ENCODE measurements at places on chromosomes 13 and 19.

DNA sequence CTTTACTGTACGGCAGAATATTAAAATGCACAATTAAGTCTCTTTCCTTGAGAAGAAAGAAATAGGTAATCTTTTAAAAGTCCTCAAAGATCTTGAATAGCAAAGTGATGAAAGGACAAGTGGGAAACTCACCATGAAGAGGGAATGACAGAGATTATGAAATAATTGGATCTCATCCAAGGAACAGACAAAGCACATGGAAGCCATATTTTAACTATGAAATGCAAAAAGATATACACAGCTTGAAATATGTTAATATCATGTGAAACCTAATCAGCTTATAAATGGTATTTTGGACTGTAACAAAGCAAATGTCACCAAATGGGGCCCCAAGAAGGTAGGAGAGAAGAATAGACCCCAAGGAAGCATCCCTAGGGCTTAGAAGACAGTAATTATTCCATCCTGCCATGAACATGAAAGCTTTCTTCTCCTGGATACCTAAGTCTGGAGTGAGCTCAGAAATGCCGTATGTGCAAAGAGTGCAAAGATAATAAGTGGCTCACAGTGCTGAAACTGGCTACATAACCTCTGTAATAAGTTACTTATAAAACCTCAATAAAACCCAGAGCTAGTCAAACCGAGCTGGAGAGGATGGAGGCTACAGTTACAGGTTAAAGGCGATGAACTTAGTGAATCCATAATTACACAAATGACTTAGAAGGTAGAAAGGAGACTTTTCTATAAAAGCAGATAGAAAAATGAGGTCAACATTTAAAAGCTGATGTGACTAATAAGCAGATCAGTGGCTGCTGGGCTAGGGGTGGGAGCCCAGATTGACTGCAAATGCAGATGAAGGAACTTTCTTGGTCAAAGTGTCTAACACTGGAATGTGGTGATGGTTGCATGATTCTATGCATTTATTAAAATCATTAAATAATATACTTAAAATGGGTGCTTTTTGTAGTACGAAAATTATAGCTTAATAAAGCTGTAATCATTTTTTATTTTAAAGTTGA lies 34.4 kb downstream of the DCLK1 start:
- DNase-seq, result no peak

DNA sequence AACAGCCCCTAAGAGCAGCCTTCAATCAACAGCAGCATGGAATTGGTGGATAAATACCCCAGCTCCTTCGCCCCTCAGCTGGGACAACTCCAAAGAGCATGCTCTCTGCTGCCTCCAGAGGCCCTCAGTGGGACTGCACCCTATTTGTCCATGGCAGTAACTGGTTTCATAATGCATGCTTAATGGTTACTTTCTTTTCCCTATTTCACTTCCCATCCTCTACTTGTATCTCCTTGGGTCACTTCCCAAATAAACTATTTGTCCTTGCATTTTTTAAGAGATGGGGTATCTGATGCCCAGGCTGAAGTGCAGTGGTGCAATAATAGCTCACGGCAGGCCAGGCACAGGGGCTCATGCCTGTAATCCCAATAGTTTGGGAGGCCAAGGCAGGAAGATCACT lies 13.5 kb upstream of the TPM4 start:
- DNase-seq, result no peak

- DNase-seq, result no peak
Measured at GRCh38 chr19:11041966-11042627, 47.2 kb upstream of the LDLR start.

- no peak for DNase-seq
Measured at GRCh38 chr19:51030631-51031030, 4.2 kb downstream of the KLK12 start.

- DNase-seq, result no peak
Measured at GRCh38 chr13:64314331-64314730, 2898.7 kb upstream of the PCDH20 start.

GRCh38 chr19:13014101-13014920 lies 19.0 kb downstream of the NFIX start:
- DNase-seq, result no peak

DNA sequence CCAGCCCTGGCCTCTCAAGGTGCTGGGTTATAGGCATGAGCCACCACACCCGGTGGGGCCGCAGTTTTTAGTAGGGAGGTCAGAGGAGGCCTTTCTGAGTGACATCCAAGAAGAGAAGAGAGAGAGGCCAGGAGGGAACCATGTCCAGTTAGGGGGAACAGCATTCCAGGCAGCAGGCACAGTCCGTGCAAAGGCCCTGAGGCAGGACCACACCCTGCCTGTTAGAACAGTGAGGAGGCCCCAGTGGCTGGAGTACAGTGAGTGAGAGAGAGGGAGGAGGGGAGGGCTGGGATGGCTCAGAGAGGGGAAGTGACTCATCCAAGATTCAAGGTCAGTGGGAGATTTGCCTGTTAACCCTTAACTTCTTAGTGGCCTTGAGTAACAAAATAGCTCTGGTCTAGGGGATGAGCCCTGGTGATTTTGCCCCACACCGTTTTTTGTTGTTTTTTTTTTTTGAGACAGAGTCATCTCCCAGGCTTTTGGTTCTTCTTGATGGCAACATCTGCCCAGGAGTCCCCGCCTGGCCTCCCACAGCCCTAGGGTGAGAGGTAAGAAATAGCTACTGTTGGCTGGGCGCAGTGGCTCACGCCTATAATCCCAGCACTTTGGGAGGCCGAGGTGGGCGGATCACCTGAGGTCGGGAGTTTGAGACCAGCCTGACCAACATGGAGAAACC lies 2.7 kb upstream of the PLIN3 start:
- DNase-seq, result no peak

DNA sequence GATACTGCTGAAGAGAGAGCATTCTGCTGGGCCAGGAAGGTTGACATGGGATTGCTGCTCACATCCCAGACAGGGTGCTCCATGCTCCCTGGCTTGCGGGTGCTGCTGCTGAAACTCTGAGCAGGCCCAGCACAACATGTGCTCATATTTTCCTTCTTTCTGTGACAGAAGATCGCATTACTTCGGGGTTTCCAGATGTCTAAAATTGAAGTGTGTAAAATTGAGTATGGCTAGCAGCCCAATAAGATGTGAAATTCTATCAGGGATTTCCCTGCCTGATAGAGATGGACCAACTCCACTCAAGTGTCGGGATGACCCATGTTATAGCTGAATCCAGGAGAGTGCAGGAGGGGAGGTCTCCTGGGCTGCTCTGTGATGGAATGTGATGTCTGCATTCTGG lies 55.6 kb upstream of the KL start:
- DNase-seq, result no peak

- DNase-seq, result no peak
Measured at GRCh38 chr13:49388091-49388635, 55.7 kb downstream of the CAB39L start.

- DNase-seq, result no peak
Measured at GRCh38 chr19:35400773-35401100, 29.9 kb downstream of the GPR42 start.

- peak; percentile 51 for DNase-seq
Measured at GRCh38 chr13:95201814-95202651, 99.2 kb downstream of the ABCC4 start.

GRCh38 chr19:19256072-19256969 lies 16.8 kb downstream of the TM6SF2 start:
- DNase-seq, result peak; percentile 56

GRCh38 chr19:56537442-56537841 lies 1.3 kb upstream of the ZFP28 start:
- DNase-seq, result no peak

DNA sequence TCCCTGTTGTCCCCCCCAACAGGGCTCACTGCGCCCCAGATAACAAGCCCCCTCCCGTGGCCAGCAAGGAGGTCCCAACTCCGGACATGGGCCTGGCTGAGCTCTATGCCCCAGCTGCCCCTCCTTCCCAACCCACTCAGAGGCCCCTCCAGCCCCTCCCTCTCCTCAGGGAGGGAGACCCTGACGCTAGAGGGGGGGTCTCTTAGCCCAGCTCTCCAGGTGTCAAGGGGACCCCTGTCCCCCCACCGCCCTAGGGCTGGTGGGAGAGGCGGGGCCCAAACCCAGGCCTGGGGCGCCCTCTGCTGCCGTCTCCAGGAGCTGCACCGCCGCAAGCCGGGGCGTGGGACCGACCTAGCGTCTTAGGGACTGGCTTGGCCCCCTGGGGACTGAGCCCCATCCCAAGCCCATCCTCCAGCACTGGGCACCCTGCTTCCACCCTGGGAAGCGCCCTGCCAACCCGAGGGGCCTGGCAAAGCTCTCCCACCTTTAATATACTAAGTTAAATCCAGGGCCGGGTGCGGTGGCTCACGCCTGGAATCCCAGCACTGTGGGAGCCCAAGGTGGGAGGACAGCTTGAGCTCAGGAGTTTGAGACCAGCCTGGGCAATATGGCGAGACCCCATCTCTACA lies 1.4 kb downstream of the GRIN3B start:
- peak; percentile 65 for DNase-seq

DNA sequence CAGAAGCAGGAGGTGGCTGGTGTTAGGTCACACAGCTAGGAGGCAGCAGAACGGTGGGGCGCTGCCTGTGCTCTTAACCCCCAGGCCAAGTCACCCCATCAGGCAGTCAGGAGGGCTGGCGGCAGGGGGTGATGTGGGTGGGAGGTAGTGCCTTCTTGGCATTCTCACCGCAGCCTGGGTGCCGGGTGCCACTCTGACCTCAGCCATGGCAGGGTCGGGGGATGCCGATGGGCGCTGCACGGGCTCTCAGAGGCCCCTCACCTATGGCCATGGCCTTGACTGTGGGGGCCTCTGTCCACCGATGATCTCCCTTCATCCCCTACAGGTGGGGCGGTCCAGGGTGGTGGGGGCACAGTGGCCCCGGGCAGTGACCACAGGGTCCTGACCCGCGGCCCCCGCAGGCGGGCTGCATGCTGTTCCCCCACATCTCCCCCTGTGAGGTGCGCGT lies 5.6 kb downstream of the PTOV1 start:
- DNase-seq, result no peak

- no peak for DNase-seq
Measured at GRCh38 chr13:35144166-35144890, 202.3 kb downstream of the NBEA start.

DNA sequence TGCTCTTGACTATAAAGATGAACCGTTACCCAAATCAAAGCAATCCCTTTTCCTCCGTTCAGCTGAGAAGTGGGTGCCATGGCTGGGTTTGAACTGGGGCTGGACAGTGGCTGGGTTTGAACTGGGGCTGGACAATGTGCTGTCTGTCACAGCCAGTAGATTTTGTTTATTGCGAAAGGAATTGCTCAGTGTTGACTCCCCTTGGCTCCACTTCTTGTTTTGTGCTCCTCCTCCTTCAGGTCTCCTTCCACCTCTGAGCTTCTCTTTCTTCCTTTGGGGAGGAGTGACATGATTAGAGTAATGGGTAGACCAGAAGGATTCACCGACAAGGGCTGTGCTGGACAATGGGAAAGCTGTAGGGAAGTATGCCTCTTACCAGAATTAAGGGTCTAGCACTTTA lies 19.4 kb upstream of the MBNL2 start:
- DNase-seq, result no peak

DNA sequence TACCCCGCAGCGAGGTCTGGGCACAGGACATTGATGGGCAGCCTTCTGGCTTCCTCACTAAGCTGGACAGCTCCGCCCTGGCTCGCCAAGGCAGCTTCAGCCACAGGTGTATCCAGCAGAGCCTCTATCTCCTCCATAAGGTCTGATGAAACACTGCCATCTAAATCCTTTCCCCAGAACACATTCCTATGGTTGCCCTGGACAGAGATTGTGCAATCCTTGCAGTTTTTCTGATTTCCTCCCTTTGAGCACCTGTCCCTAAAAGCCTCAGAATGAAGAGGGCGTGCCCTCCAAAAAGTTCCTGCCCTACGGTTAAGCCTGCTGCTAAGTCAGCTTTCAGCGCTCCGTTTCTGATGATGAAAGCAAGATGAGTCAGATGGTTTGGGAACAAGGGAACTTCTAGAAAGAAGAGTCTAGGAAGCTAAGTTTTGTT lies 21.0 kb downstream of the CLEC4M start:
- DNase-seq, result no peak

GRCh38 chr19:46716672-46717033 lies 261 bp downstream of the PRKD2 start:
- no peak for DNase-seq

DNA sequence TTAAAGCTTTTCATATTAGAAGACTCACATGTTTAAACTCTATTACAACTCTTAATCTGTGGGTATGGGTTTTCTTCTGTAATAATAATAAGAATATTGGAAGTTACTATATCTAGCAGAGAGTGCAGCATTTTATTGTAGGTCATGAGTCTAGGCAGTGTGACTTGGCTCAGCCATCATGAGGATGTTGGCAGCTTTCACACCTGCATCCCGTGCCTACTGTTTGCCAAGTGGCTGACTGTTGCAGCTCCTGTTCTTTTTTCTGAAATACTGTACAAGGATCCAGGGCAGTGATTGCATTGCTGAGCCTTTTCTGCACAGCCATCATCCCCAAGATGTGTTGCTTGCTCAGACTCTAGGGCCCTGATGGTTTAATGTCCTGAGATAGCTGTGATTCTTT lies 47.4 kb downstream of the MTUS2 start:
- no peak for DNase-seq

All from SK-N-DZ (cell line).